Left lobe of liver (tissue), 2 donors: ENCODE measurements at places on chromosomes 2 and 18. TPM values are rescaled to one million over a fixed set of nuclear protein-coding genes. Genes with fewer than 3 reads are reported as not detected.

- no peak for DNase-seq
Observed at GRCh38 chr2:234247453-234248180, 197.1 kb downstream of the SPP2 start.

PRKAG3 gene
- total RNA-seq, result not detected

GRCh38 chr2:198652461-198652860 is 805.3 kb downstream of the SATB2 start:
- DNase-seq, result no peak

DNA sequence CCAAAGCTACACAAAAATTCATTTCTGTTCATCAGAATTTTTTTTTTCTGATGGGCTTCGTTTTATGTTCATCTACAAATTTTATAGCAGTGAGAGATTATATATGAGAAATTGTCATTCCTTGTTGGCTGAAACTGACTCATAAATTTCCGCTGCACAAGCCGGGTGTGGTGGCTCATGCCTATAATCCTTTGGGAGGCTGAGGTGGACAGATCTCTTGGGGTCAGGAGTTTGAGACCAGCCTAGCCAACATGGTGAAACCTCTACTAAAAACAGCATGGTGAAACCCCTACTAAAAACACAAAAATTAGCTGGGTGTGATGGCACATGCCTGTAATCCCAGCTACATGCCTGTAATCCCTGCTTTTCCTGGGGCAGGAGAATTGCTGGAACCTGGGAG is 72.0 kb downstream of the PLEKHM3 start:
- no peak for DNase-seq

GRCh38 chr18:76386886-76387285 is 108.2 kb downstream of the ZNF516 start:
- DNase-seq, result no peak
